ENCODE measurements at places on chromosomes 16 and 17.

GRCh38 chr17:18004345-18004744 is 31.7 kb downstream of the DRC3 start:
- peak; percentile 94 for DNase-seq

- DNase-seq, result no peak
Observed at GRCh38 chr17:75854881-75855309, 240 bp downstream of the WBP2 start.

DNA sequence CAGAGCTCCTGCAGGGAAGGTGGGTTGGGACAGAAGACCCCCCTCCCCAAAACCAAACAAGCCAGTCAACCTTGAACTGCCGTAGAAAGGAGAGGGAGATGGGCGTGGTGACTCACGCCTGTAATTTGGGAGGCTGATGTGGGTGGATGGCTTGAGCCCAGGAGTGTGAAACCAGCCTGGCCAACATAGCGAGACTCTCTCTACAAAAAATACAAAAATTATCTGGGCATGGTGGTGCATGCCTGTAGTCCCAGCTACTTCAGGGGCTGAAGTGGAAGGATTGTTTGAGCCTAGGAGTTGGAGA is 42.1 kb downstream of the NT5M start:
- DNase-seq, result no peak

DNA sequence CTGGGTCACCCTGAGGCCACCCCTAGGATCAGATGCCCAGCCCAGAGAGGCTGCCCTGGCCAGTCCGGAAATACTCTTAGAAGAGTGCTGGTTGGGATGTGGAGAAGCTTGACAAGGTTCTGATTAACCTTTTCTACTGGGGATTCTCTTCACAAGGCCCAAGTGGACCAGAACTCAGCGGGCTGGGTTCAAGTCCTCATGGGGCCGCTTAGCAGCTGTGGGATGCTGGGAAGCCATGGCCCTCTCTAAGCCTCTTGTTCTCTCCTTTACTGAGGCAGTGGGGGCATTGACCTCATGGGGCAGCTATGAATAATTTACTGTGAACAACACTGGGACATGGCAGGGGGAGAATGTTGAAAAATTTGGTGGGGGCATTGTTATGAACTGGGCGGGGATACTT is 92.8 kb downstream of the CYLD start:
- DNase-seq, result no peak

GRCh38 chr16:705431-706188 is at the start of gene FBXL16:
Gene FBXL16, minus strand, starts transcription at chr16:705801. Its CDS starts 8,396 bp downstream, at chr16:697405.
- no peak for DNase-seq

DNA sequence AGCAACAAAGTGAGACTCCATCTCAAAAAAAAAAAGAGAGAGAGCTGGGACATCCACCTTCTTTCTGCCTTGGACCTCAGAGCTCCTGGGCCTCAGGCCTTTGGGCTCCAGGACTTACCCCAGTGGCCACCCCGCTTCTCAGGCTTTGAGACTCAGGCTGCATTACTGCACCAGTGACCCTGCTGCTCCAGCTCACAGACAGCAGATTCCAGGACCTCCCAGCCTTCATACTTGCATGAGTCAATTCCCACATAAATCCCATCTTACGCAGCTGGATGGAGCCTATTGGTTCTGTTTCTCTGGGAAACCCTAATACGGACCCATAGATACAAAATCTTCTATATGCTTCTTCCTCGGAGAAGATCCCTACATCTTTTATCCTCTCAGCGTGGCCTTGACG is 2.1 kb upstream of the CEP295NL start:
- no peak for DNase-seq

Measured in SHP77 (cell line).